ENCODE measurements at places on chromosomes 16 and 17.

DNA sequence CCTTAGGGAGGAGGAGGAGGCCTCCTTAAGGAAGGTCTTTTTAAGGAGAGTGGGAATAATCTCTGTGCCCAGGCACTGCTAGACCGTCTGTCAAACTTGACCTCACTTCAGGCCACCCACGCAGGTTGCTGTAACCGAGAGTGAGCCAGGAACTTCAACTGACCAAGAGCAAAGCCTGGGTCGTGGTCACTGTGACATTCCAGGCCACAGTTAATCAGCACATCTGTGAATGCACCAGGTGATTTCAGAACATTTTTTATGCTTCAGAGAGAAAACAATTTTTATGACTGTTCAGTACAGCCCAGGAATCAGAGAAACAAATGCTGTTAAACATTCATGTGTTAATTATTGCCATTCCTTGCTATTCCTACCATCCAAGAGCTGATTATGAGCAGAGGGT is 226.6 kb upstream of the ASIC2 start:
- no peak for DNase-seq

- no peak for DNase-seq
Measured at GRCh38 chr17:9436630-9437029, 139.0 kb downstream of the STX8 start.

- DNase-seq, result no peak
Measured at GRCh38 chr17:52505601-52506000, 347.1 kb upstream of the CA10 start.

- peak; percentile 24 for DNase-seq
Measured at GRCh38 chr16:56632156-56632847, at the start of gene MT1M. TSS of gene MT1M (plus strand) at chr16:56632659. CDS start at chr16:56632732, 73 bp downstream.

DNA sequence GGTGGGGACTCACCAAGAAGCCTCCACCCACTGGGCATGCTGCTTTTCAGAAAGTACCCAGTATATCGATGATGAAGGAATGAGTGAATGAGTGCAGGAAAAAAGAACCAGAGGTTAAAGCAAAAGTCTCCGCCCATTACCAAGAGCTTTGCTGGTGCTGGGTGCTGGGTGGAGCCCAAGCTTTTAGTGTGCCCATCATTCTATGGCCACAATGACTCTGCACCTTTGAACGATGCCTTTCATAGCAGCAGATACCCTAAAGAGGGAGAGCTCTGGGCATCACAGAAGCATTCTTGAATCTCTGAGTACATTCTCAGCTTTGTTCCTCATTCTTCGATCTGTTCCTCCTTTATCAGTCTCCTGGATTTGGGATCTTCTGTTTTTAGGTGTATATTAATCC is 450.7 kb upstream of the CCL2 start:
- no peak for DNase-seq

DNA sequence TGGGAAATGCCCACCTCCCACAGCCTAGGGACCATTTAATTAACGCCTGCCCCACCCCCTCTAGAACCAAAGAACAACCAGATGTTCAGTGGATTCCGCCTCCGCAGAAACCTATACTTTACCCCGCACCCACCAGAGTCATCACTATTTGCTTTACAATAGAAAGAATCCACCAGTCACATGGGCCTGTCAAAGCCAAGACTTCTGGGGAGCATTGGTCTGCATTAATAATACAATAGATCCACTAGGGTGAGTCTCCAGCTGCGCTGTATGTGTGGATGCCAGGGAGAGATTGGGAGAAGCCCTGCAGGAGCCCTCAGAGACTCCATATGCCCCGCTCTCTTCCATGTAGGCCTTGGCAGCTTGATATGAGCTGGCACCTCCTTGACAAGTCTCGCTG is 31.3 kb downstream of the CLEC19A start:
- DNase-seq, result no peak

- no peak for DNase-seq
Measured at GRCh38 chr17:40945414-40945813, 8.0 kb upstream of the KRT23 start.

- no peak for DNase-seq
Measured at GRCh38 chr17:44205962-44206824, 6.5 kb upstream of the ATXN7L3 start.

- no peak for DNase-seq
Measured at GRCh38 chr17:70912716-70913485, 743.6 kb downstream of the KCNJ2 start.

GRCh38 chr17:385178-385835 is 32.7 kb upstream of the RPH3AL start:
- DNase-seq, result no peak

DNA sequence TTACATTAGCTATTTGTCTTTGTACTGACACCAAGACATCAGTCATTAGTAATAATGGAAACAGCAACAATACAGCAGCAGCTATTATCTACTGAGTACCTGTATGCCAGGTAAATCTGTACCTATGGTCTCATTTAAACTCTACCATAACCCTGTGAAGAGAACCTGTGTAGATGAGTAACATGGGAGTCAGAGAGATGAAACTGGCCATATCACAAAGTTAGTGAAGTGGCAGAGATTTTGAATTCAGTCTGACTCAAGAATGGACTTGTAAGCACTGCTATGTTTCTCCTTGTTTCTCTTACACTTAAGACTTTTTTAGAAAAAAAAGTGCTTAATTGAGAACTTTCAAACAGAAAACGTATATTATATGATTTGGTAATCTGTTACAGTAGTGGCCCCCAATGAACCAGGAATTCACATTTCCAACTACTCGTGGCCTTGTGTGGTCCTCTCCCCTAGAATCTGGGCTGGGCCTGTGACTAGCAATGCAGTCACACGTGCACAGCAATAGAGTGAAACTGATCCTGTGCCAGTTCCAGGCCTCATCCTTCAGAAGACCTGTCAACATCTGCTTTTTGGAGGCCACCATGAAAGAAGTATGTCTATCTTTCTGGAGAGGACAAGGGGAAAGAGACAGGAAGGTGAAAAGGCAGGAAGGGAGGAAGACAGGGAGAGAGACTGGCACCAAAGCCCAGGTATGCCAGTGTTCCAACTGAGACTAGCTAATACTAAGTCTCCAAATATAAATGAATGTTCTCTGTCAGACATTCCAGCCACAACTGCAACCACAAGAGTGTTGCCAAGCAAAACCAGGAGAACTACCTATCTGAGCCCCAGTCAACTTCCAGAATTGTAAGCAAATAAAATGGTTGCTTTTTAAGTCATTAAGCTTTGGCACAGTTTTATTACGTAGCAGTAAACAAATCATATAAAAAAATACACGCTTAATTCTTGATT is 12.0 kb downstream of the CRLF3 start:
- no peak for DNase-seq

- DNase-seq, result no peak
Measured at GRCh38 chr16:23174622-23175021, 7.9 kb upstream of the SCNN1G start.

DNA sequence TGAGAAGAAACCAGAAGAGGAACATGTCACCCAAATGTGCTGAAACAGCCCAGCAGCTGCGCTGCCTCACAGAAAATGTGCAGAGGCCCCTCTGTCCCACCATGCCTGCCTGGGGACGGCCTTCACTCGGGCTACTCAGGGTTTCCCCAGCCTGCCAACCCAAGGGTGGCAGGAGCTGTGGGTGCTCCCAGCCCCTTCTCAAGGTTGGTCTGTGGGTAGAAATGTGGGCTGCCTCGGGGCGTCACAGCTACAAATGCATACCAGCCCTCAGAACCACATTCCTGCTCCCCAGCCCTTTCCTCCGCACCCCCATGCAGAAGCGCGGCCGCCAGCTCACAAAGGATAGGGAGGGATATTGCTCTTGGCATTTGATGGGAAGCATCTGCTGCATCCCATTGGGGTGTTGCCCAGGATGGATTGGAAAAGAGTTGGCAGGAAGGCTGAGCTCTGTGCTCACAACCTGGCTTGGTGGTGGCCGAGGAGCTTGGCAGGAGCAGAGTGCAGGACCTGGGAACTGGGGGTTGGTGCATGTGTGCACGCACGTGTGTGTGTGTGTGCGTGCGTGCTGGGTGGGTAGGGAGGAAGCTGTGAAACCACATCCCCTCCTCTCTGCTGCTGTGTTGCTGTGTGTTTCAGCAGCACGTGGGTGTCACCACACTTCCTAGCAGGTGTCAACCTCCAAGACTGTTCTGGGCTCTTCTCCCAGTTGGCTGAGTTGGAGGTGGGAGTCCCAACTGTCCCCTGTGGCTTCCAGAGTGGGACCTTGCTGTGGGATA is 304.4 kb downstream of the SEC14L1 start:
- DNase-seq, result no peak

Measured in NCI-H510A treated with DMSO at 0.1 percent for 48 hours (cell line).